DMS79 treated with DMSO at 0.1 percent for 48 hours (cell line): ENCODE measurements at places on chromosomes 7 and 10.

DNA sequence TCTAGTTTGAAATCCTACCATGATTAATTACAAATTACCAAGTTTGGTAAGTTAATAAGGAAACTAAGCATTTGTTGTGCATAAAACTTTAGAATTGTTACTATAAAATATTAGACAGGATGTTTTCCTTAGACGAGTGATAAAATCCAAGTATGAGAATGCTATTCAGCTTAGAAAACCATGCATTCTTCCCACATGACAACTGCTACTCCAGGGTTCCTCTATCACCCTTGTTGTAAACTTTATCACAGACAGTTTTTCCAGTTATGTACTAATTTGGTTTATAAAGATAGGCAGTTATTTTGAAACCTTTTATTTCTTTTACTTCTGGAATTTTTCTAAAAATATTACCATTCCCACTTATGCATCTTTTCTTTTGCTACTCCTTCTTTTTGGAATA is 52.0 kb downstream of the SIRT1 start:
- DNase-seq = no peak

DNA sequence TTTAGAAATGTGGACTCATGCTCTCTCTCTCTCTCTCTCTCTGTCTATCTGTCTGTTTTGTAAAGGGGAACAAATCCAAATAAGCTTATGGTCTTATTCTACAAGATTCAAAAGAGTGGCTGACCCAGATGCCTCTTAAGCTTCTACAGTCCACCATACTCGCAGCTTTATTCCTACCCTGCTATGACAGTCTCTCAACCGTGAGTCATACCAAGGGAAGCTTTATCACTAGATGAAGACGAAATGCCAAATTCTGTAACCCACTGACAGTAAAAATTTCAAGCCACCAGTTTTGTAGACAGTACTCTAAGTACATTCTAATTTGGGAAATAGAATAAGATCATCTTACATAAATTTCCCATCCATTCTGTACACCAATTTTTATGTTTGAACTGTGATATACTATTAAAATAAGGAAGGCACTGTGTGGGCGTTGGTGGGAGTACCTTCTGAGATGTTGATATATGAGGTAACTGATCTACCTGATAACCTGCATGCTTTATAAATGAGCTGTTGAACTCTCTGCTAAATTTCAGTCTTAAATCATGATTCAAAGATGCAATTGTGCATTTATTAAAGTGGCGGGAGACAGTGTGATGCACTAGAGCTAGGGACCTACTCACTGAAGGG is 153.2 kb downstream of the KLF6 start:
- no peak for DNase-seq

DNA sequence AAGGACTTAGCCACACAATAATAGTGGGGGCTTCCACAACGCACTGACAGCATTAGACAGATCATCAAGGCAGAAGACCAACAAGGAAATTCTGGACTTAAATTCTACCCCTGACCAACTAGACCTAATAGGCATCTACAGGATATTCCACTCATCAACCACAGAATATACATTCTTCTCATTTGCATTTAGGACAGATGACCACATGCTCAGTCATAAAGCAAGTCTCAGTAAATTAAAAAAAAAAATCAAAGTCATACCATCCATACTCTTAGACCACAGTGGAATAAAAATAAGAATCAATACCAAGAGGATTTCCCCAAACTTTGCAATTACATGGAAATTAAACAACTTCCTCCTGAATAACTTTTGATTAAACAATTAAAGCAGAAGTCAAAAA is 155.9 kb downstream of the CDK14 start:
- no peak for DNase-seq

- DNase-seq = no peak
These were observed 24.2 kb downstream of the GHRHR start for GRCh38 chr7:30987936-30988335.

GRCh38 chr7:99362801-99363200 is 11.7 kb upstream of the ARPC1B start:
- no peak for DNase-seq

DNA sequence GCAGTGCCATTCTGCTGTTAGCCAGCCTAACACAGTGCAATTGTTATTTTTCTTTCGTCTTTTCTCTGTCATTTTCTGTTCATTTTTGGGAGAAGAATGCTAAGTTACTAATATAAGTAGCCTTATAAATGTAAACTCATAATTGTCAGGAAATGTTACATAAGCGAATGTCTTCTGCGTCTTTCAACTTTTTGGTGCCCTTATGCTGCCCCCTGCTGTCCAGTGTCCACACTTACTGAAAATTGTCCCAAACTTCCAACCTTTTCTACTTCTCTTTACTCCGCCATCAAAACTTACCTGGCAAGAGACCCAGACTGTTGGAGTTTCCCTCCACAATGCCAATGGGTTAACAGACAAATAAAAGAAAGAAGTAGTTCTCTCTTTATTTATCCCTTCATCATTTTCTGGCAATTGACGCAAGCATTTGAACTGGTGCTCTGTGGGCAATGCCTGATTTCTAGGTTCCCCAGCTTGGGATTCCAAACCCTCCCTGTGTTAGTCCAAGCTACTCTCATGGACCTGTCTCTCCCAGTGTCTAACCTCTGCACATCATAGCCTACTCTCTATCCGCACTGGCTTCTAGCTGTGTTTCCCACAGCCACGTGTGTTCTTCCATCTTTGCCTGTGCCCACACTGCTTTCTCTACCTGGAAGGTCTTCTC is 21.0 kb upstream of the EPC1 start:
- DNase-seq = no peak

- DNase-seq = peak; percentile 10
These were observed 56.0 kb upstream of the BTRC start for GRCh38 chr10:101297901-101298486.

DNA sequence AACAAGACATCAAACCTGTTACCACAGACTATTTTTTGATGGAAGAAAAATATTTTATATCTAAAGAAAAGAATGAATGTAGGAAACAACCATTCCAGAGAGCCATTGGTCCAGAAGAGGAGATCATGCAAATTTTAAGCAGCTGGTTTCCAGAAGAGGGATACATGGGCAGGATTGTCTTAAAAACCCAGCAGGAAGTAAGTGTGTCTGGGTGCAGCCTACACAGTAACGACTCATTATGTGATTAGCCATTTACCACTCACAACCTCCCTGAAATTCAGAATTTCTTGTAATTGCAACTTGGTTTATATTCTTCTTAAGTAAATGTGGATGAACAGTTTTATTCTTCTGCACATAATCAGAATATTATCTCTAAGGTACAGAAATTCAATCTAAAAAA is 46.2 kb downstream of the NOC3L start:
- DNase-seq = no peak
